Activated T-helper 17 cell treated with anti-CD3 and anti-CD28 coated beads, Interleukin-2, amount 50 U/mL, for 72 hours (primary cell): ENCODE measurements at places on chromosomes 12 and 14. TPM values are rescaled to one million over a fixed set of nuclear protein-coding genes. Genes with fewer than 3 reads are reported as not detected.

GRCh38 chr12:32031109-32031508, 71.9 kb downstream of the RESF1 start:
- no peak for ATAC-seq

- no peak for ATAC-seq
These were observed 52.0 kb downstream of the KLRG1 start for GRCh38 chr12:9041321-9041720.

DNA sequence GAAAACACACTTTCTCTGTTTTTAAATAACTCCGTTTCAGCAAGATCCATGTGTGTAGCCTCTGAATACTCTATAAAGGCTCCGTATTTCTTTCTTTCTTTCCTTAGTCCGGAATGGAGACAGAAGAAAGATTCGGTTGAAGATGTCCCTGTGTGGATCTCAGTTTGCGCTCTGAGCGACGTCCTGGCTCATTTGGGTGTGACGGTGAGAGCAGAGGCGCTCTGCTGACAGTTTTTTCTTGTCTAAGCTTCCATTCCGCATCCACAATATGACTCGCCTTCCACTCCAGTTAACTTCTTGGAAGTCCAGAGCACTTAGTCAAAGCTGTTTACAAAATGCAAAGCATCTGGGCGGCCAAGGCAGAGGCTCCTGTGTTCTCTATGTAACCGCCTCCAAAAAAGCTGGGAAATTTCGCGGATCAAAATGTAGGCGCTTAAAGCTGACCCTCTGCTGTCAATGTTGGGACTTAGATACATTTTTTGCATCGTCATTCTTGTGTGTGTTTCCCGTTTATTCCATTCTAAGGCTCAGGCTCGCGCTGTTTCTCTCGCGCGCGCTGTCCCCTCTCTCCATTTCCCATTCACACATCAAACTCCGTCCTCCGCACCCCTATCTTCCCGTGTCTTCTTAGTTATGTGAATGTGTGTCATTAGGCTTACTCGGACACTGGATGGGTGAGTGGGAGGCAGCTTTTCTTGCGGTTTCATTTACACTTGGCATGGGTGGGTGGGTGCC, 880 bp upstream of the FLRT2 start:
- no peak for ATAC-seq

- ATAC-seq = no peak
These were observed 45.3 kb downstream of the R3HDM2 start for GRCh38 chr12:57385586-57385985.

GRCh38 chr12:45613296-45613695, 116.2 kb upstream of the ARID2 start:
- no peak for ATAC-seq

- no peak for ATAC-seq
These were observed 60.1 kb upstream of the PYGL start for GRCh38 chr14:51004352-51004800.

DNA sequence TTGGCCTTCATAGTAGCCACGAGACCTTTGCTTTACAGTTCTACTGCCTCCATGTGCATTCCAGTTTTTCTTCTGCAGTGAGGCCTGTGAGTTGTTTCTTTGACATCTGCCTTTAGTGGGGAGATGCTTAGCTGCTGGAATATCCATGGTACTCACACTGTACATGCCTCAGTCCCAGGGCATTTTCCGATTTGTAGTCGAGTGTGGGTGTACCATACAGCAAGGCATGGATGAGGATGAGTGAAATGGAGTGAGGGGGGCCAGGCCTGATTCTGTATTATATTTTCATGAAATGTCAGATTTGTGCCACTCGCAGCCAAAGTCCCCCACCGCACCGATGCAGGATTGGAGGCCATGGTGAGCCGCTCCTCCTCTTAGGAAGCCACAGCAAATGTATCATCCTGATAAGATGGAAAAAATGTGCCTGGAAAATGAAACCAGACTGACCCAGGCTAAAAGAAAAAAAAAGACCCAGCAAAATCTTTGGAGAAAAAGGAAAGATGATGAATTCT, 173.0 kb downstream of the ADGRD1 start:
- ATAC-seq = no peak

GRCh38 chr12:62873826-62874448, 61.0 kb downstream of the PPM1H start:
- no peak for ATAC-seq

DNA sequence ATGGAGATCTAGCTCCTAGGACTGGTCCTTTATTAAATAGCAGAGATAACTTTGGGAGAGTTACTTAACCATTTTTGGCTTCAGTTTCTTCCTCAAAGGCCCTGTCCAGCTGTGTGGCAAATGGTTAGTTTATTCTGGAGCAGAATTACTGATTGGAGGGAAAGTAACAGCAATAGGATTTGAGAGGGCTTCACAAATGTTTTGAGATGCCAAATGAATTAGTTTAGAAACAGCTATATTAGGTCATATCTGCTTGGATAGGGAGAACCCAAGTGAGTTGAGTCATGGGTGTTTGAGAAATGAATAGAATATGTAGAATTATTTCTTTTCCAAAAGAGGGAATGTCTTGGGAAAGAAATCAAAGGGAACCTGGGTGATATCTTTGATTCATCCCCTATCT, 17.5 kb downstream of the RASSF3 start:
- no peak for ATAC-seq

GRCh38 chr12:131915000-131915689, 13.9 kb upstream of the PUS1 start:
- ATAC-seq = no peak

GRCh38 chr14:51759950-51760349, 100.5 kb upstream of the GNG2 start:
- no peak for ATAC-seq

GRCh38 chr12:45725631-45726602, 3.6 kb upstream of the ARID2 start:
- no peak for ATAC-seq

CAPZA3 gene
- total RNA-seq = not detected

NTF3 gene
- not detected for total RNA-seq

TSPAN11 gene
- 0.17 TPM for total RNA-seq

DIO3 gene
- not detected for total RNA-seq

OR4E2 gene
- total RNA-seq = not detected

EXOC3L4 gene
- total RNA-seq = not detected

CACNA2D4 gene
- total RNA-seq = 23.0 TPM
